ENCODE measurements at places on chromosomes 1 and 21.

DNA sequence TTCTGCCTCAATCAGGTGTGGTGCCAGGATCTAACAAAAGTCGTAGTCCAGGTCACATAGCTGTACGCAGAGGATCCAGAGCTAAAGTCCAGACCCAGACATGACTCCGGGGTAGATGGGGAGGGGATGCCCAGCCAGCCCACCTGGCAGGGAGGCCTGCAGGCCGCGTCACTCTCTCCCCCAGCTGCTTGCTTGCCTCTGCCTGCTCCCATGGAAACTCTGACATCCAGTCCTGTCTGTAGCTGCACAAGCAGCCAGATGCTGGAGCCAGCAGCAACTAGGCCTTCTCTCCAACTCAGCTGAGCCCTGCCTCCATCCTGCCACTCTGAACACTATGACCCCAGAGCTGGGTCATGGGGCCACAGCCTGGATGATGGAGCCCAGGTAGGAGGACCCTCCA, 8.1 kb downstream of the COL8A2 start:
- DNase-seq = no peak

- no peak for DNase-seq
Measured at GRCh38 chr1:246295968-246296367, 211.1 kb downstream of the SMYD3 start.

- no peak for DNase-seq
Measured at GRCh38 chr1:87449348-87449963, 120.8 kb downstream of the LMO4 start.

GRCh38 chr1:201447903-201448871, 20.8 kb downstream of the PHLDA3 start:
- peak; percentile 31 for DNase-seq

GRCh38 chr1:164759144-164759920, 200.3 kb downstream of the PBX1 start:
- DNase-seq = no peak

GRCh38 chr1:21289700-21290545, at the start of gene ECE1:
Gene ECE1 (minus strand): TSS chr1:21290463. CDS start chr1:21290414, 49 bp downstream.
- peak; percentile 20 for DNase-seq

- no peak for DNase-seq
Measured at GRCh38 chr1:5724847-5725246, 267.4 kb downstream of the NPHP4 start.

- DNase-seq = no peak
Measured at GRCh38 chr1:29835406-29835805, 599.1 kb downstream of the PTPRU start.
